Pons (tissue), 1 donor: ENCODE measurements at places on chromosomes 2 and 18.

DNA sequence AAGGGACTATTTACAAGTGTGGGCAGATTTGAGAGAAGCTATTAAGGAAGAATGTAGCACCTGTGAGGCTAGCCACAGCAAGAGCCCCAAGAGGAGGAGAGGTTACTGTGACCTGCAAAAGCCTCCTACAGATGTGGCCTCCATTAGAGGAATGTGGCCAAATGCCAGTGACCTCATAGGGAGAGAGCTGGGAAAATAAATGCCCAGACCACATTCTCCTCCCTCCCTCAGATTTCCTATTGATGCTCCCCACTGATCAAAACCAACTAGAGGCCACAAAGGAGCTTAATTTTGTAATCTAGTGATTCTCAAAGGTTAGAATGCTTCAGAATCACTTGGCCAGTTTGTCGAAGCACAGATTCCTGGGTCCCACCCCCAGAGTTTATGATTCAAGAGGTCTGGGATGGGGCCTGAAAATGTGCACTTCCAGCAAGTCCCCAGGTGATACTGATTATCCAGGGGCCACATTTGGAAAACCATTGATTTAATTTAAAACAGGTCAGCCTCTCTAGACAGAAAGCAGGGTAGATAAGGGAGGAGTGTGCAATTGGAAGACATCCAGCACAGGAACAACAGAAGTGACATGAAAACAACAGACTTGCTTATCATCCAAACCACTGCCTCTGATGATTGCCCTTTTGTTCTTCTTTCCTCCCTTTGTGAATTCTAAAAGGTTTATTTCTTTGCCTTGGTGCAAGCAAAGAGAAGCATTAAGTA lies 61.2 kb upstream of the RBBP8 start:
- no peak for DNase-seq

GRCh38 chr18:9861157-9861556 lies 24.6 kb upstream of the TXNDC2 start:
- no peak for DNase-seq

GRCh38 chr18:80132180-80132812 lies 23.2 kb downstream of the ADNP2 start:
- no peak for DNase-seq

DNA sequence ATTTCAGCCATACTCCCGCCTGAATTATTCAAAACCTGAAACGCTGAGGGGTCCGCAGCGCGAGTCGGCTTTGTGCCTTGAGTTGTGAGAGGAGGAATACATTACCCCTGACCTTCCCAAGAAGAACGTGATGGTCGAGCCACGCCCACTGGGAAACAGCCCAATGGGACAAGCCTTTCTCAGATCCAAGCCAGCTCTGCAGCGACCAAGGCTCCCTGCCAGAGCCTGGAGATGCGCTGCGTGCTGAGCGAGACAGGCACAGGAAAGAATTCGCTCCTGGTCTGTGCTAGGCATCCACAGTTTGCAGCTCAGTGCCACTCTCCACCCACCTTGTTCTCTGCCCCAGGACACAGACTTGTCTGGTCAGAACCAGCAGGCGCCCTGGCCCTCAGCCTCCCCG lies 74.1 kb upstream of the GLI2 start:
- DNase-seq = peak; percentile 89

DNA sequence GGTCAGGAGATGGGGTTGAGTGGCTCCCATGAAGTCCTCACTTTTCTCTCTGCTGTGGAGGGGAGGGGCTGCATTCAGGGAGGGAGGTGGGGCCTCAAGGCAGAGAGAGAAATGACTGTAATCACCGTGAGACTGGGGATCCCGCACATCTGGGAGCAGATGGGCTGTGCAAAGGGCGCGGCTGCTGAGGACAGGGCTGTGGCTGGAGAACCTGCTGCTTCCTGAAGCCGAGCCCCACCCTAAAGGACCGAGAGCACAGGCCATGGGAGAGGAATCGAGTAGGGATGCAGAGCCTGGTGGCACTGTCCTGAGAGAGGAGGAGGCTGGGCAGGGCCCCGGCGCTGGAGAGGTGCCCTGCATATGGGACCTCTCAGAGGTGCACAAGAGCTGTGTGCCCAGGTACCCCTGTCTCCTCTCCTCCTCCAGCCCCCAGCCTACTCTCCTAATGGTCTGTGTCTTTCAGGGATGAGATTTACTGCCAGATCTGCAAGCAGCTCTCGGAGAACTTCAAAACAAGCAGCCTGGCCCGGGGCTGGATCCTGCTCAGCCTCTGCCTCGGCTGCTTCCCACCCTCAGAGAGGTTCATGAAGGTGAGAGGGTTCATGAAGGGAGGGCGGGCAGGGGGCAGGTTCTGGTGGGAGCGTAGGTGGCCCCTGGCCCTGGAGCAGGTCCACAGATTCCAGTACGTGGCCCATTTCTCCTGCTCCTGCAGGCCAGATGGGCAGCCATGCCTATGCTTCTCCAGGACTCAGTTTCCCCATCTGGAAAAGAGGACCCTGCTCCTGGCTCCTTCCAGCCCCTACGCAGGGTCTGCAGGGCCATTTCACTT lies 25.9 kb upstream of the GPR17 start:
- no peak for DNase-seq

DNA sequence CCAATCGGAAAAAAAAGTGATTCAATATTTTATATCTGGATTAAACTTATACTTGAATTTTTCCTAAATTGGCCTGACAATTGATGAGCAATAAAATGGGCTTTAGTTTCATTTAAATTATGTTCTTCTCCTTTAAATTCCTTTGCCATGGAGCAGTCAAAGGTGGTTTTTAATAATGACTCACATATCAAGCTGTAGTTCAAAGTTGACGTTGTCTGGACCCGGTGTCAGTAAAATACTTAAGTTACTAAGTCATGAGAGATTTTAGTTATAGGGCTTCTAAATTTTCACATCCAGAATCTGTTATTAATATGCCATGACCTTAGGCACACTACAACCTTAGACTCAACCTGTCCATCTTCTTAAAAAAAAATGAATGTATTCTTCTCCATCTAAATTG lies 62.5 kb downstream of the CDH2 start:
- DNase-seq = no peak

DNA sequence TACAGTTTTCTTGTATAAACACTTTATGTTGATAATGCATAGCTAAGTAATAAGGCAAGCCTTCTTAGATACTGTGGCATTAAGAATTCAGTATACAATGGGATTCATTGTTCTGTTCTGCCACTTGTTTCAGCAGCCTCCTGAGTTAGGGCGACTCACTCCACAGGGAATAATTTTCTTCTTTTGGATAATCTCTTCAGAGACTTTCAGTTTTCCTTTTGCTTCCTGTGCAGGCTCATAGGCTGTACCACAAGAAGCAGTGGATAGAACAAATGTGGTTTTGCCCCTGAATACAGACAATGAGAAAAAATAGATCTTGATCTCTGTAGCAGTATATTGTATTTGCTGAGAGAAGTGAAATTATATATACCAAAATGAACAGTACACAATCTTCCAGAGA lies 298.0 kb downstream of the ZNF407 start:
- peak; percentile 80 for DNase-seq

GRCh38 chr2:238861766-238862315 lies 14.0 kb downstream of the TWIST2 start:
- no peak for DNase-seq

DNA sequence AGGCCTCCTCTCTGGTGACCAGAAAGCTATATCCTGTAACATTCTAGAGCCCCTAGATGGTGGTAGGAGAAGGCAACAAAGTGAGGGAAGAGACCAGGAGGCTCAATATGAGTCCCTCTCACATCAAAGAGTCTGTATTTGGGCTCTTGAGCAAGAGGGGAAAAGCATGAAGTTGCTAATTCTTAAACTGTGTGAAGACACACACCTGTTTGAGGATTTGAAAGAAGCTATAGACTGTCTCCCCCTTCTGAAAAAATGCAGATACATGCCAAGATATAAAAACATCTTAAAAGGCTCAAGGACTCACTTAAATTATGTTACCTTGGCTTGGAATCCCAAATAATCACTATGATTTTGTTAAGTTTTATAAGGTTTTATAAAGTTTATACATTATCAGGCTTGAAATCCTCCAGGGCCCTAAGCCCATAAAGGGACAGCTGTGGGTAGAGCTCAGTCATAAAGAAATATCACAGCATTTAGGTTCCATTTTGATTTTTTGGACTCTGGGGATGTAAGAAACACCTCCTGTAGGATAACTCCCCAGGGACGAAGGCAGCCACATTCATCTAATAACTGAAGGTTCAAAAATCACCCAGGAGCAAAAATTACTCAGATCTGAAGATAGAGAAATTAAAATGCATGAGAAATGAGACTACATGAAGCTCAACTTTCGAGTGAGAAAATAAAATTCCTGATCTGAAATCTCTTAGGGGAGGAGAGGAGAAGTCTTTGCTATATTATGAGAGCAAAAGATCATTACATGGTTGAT lies 136.1 kb upstream of the LGALSL start:
- DNase-seq = no peak

GRCh38 chr18:49344096-49344495 lies 116.3 kb downstream of the DYM start:
- DNase-seq = no peak

DNA sequence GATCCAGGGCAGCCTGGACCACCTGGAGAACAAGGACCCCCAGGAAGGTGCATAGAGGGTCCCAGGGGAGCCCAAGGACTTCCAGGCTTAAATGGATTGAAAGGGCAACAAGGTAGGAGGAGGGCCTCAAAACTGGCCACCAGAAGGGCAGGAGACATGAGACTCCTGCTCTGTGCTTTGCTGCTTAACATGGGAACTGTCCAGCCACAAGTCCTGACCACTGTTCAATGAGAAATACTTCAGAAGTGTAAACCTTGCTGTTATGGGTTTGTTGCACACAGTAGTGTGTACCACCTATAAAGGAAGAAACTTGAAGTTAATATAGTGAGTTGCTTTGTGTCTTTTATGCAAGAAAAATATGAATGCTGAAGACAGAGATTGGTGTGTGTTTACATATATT lies 44.2 kb upstream of the MFF start:
- DNase-seq = no peak

GRCh38 chr18:58861353-58861752 lies 3.3 kb upstream of the ZNF532 start:
- peak; percentile 70 for DNase-seq

DNA sequence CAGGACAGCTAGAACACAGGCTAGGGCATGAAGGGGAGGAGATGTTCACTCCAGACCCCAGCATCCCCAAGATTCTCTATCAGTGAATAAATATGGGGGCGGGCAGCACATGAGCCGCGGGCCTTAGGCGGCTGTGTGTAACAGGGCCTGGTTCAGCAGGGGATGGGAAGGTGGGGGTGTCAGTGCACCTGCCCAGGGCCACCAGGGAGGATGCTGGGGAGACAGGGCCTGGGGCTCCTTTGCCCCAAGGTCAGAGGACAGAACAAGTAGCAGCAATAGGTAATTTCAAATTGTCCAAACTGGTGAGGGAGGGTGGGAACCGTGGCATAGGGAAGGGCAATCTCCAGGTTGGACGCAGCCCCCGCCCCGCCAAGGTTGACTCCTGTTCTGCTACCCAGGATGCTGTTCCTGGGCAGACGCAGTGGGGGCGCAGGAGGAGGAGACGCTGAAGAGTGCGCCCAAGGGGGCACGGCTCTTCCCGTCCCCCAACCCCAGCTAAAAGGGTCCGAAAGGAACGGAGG lies 16.2 kb downstream of the CYP26B1 start:
- DNase-seq = no peak

DNA sequence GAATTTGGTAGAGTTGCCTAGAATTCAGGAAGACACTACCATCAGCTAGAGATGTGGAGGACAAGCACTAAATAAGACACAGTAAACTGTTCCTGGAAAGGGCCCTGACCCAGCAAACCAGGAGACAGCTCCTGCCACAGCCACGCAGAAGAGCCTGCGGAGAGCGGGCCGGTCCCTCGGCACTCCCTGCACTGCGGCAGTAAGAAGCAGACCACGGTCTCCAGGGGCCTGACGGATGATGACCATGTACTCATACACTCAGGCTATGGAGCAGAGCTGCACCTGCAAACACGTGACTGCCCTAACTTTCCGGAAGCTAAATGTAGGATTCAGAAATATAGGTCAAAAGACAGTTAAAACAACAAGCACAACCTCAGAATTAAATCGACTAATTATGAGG lies 72.9 kb downstream of the ZNF516 start:
- DNase-seq = no peak

DNA sequence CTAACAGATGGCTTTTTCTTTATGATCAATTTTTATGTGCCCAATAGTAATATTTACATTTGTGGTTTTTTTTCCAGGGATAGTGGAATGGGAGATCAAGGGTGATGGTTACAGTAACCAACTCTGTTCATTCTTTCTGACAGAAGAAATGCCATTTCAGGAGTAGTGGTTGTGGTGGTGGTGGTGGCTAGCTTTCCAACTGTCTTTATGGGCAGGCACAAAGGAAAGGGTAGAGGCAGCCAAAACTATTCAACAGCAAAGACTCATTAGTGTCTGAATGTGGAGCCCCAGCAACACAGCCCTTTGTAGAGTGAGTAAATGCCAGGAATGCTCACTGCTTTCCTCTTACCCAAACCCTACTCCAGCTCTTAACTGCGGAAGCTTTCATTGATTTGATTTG lies 227.7 kb downstream of the RND3 start:
- DNase-seq = no peak

GRCh38 chr2:136131484-136131960 lies 13.6 kb upstream of the CXCR4 start:
- DNase-seq = no peak

- no peak for DNase-seq
These were observed 174.8 kb downstream of the TWIST2 start for GRCh38 chr2:239022437-239023260.

- no peak for DNase-seq
These were observed 167.5 kb upstream of the PXDN start for GRCh38 chr2:1911811-1912210.

- no peak for DNase-seq
These were observed 107.5 kb upstream of the SERPINE2 start for GRCh38 chr2:224146356-224147160.

GRCh38 chr2:56376699-56377665 lies 193.2 kb downstream of the CCDC85A start:
- no peak for DNase-seq

DNA sequence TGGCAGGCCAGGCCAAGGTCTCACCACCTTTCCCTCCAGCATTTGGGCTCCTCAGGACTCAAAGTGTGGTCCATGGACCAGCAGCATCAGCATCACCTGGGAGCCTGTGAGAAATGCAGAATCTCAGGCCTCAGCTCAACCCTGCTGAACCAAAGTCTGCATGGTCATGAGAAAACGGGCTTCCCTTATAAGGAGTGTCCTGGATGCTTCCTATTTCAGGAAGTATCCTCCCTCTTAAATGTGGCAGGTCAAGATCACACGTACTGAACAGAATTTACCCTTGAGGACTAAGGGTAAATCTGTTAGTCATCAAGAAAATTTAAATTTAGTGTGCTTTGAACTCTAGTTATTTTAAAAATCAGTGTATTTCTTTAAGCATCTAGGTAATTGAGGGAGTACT lies 11.8 kb downstream of the CD8A start:
- DNase-seq = no peak
